Activated CD4-positive, alpha-beta T cell treated with anti-CD3 and anti-CD28 coated beads for 1 hour (primary cell): ENCODE measurements at places on chromosomes 6 and 20.

GRCh38 chr6:11625302-11625701 is 87.8 kb downstream of the TMEM170B start:
- DNase-seq: no peak

- no peak for DNase-seq
Measured at GRCh38 chr6:133165235-133165634, 75.9 kb upstream of the EYA4 start.

- no peak for DNase-seq
Measured at GRCh38 chr6:114144887-114145851, 174.2 kb upstream of the HDAC2 start.

DNA sequence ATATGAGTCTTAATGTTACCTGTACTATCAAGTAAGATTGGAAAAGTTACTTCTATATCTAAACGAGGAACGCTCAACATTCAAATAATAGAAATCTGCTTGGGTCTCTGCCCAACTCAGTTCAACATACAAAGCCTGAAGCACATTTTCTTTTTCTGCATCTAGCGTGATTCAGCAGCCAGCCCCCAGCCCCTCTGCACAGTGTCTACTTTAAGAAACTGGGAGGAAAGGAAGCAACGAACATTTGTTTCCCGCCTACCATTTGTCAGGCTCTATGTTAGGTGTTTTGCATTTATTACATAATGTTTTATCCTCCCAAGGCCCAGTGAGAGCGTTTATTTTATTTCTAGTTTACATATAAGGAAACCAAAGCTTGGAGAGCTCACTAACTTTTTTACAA is 17.3 kb downstream of the PHACTR1 start:
- no peak for DNase-seq

DNA sequence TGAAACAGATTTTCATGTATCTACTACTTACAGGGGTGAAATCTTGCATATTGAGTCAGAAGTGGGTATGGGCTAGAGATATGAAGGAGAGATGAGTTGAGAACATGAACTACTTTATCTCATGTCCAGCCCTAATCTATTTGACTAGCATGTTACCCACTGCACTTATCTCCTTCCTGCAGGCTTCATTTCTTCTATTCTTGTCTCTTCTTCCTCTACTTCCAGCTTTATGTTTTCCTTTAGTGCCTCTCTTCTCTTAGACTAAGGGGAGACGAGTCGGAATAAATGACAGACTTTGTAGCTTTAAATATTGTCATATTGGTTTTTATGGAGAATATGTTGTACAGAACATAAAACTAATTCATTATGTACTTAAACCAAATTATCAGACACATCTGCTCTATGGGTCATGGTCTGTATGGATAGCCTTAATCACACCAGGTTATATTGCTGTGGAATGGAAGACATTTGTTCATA is 5.3 kb downstream of the RAB32 start:
- no peak for DNase-seq

DNA sequence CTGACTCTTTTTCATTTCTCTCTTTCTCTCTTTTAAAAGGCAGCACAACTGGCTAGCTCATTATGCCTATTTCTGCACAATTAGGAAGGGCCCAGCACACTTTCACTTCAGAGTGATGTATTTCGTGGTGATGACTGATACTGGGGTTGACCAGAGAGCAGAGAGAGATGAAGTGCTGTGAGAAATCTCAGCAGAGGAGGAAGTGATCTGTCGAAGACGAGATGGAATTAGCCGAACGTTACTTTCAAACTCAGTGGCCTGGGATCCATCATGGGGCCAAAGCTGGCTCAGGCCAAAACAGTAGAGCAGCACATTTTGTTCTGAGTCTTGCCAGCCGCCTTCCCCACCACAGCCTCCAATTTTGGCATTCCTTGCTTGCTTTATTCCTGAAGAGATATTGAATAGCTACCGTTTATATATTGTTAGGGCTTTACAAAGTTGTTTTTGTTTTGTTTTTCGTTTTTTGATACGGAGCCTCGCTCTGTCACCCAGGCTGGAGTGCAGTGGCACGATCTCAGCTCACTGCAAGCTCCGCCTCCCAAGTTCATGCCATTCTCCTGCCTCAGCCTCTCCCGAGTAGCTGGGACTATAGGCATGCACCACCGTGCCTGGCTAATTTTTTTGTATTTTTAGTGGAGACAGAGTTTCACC is 213.2 kb upstream of the ECI2 start:
- no peak for DNase-seq

- DNase-seq: no peak
Measured at GRCh38 chr6:105485456-105485855, 82.6 kb upstream of the PREP start.

- no peak for DNase-seq
Measured at GRCh38 chr6:13866301-13866700, 51.9 kb upstream of the MCUR1 start.
